Aorta (tissue), 5 donors: ENCODE measurements at places on chromosomes 7 and 10.

DNA sequence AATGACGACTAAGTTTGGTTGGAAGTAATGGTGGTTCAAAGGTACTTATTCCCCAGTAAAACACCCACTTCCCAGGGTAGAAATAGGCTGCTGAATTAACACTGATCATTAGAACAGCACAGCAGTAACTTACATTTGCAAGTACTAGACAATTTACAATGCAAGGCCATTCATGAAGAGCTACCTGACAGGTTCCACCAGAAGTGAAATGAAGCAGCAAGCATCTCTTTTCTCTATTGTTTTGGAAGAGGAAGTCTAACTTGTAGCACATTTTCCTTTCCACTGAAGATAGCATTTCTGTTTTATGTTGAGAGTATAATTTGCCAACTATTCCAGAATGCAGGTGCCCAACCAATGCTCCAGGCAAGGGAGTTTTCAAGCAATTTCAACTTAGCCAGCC lies 145.9 kb downstream of the CREB5 start:
- no peak for DNase-seq

- no peak for DNase-seq
These were observed 9.5 kb upstream of the SEPTIN14 start for GRCh38 chr7:55871932-55872485.

GRCh38 chr10:71389768-71390460 lies 6.8 kb upstream of the CDH23 start:
- no peak for DNase-seq

GRCh38 chr10:133084491-133084890 lies 3.2 kb upstream of the ADGRA1 start:
- DNase-seq = no peak

DNA sequence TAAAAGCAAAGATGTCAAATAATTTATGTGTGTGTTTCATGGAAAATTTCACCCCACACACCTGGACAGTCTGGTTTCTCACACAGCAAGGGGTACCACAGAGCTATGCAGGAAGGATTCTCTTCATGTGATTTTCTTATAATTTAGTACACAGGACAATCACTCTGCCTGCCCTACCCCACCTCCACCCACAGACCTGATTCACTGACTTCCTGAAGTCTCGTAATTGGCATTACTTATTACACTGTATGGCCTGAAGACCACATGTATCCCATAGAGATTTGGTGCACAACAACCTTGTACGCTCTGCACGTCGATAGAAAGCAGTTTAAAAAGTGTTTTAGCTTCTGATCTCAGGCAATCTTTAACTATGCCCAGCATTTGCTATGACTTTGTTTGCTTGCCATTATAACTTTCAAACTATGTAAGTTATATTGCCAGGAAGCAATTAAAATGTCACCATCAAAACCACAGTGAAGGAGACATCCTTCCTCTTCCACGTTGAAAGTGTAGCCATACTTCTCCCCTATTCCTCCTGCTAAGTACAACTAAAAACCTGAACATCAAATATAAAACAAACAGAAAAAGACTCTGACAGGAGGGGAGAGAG lies 279.4 kb upstream of the IMMP2L start:
- no peak for DNase-seq

GRCh38 chr10:116316503-116316902 lies 7.7 kb upstream of the CCDC172 start:
- DNase-seq = no peak

- DNase-seq = no peak
These were observed 145.4 kb upstream of the NEBL start for GRCh38 chr10:21042536-21042935.

DNA sequence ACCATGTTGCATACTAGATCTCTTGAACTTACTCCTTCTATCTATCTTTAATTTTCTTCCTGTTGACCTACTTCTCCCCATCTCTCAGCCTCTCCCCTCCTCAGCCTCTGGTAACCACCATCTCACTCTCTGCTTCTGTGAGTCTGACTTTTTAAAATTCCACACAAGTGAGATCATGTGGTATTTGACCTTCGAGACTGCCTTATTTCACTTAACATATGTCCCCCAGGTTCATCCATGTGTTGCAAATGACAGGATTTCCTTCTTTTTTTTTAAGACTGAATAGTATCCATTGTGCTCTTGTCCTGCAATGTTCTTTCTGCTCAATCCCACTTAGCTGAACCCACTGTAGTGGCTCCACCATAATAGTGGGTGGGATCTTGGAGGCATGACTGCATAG lies 51.4 kb upstream of the DNAJC1 start:
- no peak for DNase-seq

DNA sequence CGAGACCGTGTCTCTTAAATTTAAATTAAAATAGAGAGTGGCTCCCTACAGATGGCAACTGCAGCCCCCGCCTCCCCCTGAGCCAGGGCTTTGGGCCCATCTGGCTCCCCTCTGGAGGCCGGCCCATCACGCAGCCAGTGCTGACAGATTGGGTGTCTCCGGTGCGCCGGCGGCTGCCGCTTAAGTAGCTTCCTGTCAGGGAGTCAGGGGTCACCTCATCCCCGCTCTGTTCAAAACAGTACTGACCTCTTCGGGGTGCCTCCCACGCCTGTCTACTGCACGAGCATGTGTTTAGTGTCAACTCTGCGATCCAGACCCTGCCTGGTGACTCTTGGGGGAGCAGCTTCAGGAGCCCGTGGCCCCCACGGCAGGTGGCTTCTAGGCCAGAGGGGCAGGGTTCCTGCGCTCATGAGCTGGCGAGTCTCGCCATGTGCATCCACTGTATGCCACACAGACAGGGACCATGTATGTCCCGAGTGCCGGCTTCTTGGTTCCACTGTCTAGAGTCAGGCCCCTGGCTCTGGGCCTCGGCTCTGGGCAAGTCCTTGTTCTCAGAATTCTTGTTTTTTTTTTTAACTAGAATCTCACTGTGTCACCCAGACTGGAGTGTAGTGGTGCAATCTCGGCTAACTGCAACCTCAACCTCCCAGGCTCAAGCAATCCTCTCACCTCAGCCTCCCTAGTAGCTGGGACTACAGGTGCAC lies 36.1 kb downstream of the KCTD7 start:
- DNase-seq = no peak

DNA sequence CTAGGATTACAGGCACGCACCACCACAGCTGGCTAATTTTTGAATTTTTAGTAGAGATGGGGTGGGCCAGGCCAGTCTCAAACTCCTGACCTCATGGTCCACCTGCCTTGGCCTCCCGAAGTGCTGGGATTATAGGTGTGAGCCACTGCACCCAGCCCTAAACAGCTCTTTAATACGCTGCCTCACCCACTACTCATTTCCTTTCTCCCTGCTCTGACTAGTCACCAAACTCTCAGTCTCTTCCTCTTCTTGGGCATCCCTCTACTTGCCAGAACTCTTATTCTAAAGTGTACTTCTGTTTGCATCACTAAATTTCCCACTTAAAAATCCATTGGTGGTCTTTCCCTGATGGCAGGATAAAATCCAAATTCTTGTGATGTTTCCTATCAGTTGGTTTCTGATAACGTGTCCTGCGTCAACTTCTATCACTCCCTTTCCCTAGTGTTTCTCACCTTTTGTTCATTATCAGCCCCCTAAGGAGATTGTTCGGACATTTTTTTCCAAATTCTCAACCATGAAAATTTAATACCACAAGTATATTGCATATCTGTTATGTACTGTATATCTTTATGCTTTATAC lies 124.7 kb downstream of the CUBN start:
- DNase-seq = no peak

DNA sequence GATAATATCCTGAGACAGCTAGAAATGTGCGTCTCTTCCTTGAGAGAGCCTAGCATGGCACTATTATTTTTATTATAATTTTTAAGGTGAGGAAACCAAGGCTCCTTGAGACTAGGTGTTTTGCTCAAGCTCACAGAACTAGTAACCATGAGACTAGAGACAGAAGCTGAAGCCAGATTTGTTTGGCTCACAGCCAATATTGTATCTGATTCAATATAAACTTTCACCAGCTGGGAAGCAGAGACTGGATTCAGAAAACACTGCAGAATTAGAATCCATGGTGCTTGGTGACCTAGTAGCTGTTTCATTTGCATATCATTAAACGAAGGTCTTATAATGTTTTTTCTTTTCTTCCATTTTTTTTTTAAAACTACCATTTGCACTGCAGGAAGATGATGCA lies 64.4 kb downstream of the DNAJB9 start:
- no peak for DNase-seq

DNA sequence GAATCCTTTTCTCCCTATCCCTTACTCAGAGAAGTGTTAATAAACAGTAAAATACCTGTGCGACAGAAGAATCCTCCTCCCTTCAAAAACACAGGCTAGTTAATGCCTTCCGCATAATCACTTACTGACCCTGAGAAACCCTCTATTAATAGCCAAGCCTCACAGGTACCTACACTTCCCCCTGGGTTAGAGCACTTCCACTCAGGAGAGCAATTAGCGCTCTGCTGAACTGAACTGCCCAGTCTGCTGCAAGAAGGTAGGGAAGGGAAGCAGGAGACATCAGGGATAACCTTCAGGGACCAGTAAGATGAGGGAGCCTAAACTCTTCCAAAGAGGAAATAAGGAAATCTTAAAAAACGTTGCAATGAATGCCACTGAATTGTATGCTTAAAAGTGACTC lies 39.6 kb downstream of the KIAA1549 start:
- no peak for DNase-seq

DNA sequence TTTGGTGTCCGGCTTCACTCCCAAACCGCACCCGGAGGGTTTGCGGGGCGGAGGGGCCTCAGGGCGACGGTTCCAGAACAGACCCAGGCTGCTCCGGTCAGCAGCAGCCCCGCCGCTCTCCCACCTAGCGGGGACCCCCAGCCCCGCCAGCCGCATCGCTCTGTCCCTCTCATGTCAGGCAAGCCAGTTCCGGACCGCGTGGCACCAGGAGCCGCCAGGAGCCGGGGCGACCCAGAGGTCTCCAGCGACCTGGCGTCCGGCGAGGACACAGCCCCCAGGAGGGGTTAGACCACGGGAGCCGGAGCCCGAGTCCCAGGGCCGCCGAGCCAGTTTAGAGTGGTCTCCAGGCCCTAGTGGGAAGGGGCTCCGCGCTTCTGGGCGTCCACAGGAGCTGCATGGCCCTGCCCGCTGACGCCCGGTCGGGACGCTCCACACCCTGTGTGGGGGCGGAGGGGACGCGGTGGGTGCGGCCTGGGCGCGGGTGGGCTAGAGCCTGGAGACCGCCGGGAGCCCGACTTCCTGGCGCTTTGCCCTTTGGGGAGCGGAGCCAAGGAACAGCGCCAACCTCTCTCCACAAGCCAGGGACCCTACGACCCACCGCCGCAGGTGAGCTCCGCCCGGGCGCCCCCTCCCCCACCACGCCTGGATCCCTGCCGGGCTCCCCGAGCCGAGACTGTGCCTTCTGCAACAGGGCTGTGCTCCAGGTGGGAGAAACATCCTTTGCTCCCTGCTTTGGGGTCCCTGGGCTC lies 43.4 kb downstream of the ZNF117 start:
- no peak for DNase-seq

DNA sequence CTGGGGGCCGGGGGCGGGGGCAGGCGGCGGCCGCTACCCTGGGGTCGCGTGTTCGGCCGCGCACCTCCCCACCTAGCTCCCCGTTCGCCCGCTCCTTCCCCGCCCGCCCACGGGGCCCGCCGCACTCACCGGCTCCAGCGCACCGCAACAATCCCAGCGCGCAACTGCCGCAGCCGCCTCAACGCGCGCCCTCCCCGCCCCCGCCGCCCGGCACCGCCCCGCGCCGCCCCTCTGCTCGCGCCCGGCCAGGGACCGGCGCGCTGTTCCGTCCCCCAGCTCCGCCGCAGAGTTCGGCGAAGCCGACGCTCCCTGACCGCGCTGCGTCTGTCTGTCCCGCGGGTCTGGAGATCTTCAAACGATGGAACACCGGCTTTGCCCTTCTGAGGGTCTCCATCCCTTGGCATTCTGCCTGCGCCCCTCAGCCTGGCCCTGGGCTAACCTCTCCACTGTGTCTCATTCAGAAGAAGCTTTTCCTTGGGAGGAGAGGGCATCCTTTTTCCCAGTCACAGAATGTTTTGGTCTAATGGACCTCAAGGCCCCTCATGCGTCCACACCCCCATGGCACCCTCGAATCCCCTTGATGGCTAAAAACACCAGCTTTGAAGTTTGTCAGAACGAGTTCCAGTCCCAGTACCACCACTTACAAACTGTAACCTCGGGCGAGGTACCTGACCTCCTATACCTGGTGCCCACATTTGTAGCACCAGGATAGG lies at the start of gene NT5C2:
NT5C2 (minus strand) TSS at position 166 of the 713 bp plus-strand sequence. CDS start 18,314 bp downstream, outside the sequence.
- peak; percentile 89 for DNase-seq

DNA sequence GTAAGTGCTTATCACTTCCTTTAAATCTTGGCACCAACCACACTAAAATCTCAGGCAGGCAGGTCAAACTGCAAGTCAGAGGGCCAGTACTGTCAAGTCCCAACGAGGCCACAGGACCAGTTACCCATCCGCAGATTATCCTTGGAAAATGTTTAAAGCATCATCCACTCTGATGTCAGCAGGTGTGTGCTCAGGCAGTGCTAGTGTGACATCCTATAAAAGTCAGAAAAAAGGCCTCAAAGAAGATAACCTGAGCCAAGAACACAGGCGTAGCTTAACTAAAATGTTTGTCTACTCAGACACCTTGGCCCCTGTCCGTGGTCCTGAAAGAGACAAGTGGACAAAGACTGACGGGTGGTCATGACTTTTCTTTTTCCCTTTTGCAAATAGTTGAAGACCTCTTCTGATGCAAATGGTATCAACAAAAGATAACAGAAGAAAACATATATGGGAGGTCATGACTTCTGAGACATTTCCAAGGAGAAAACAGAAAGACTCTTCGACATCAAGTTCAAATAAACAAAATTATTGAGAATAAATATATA lies 309.3 kb downstream of the KCNMA1 start:
- DNase-seq = no peak

DNA sequence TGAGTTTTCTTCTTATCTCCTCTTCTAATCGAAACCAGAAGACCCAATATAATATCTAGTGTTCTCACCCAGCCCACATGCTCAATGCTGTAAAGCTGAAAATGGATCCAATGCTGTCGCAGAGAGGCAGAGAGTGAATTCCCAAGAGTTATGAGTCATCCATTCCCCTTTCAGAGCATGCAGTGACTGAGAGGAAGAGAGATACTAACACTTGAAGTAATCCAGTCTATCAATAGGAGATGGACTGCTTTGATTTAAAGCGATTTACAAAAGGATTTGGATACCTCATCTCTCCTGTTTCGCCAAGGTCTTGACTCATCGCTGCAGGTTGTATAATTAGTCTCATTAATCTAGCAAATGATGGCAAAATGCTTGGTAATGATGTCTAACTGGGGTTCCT lies 41.5 kb upstream of the PRKCQ start:
- no peak for DNase-seq

GRCh38 chr7:94054130-94054529 lies 50.0 kb upstream of the BET1 start:
- no peak for DNase-seq

- DNase-seq = peak; percentile 89
These were observed 4.1 kb upstream of the PLAU start for GRCh38 chr10:73906524-73907447.

- no peak for DNase-seq
These were observed at the start of gene GPR141 for GRCh38 chr7:37683246-37684120. Gene GPR141, plus strand, starts transcription at chr7:37683766. Its CDS starts 56,628 bp downstream, at chr7:37740394.

DNA sequence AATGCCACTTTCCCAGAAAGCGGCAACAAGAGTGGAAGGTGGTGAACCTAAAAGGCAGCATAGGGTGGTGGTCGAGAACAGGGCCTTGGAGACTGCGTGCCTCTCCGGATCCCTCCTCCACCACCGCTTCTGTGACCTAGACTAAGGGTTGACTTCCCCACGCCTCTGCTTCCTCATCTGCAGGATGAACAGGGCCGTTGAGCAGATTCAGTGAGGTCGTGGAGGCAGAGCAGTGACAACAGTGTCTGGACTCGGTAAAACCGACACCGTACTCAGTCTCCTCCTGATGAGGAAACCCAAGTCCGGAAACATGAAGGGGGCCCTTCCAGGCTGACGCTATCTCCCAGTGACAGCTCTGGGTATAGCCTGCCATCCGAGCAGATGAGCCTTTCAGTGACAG lies 162.6 kb downstream of the CELF2 start:
- DNase-seq = peak; percentile 66
